ENCODE measurements at places on chromosomes 1 and 21. TPM values are rescaled to one million over a fixed set of nuclear protein-coding genes. Genes with fewer than 3 reads are reported as not detected.

DNA sequence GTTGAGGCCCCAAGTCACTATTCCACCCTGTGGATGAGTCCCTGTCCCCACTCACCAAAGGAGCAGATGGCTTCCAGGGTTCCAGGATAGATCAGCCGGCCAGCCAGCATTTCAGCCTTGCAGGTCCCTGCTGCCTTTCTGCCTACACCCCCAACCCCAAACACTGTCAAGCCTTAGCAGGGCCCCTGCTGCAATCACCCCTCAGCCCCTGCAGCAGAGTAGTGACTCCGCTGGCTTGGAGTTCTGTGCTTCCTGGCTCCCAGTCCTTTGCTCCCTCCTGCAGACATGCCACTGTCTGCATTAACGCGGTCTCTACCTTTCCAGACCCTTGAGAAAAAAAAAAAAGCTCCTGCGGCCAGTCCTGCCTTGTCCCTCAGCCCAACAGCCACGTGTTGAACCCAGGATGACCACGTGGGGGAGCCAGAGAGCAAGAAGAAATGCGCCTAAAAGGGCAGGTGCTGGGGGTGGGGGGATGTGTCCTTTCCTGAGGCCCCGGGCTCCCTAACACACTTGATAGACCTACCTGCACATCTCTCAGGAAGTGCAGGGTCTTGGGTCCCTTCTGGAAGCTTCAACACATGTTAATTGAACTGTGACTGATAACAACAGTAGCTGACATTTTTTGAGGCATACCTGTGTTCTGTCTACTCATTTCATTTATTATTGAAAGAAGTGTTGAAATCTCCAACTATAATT, 37.4 kb downstream of the RASSF5 start:
- DNase-seq = peak; percentile 58

GRCh38 chr1:8689431-8690252, 127.8 kb downstream of the RERE start:
- no peak for DNase-seq

The NPHS2 gene
- total RNA-seq = not detected

The GART gene
- 114 TPM for total RNA-seq

The FBXO28 gene
- total RNA-seq = 32.5 TPM
